CD4-positive, alpha-beta T cell (primary cell): ENCODE measurements at places on chromosomes 5 and 9.

- DNase-seq = no peak
- H3K4me1 ChIP-seq = no peaks in the 10 kb centered on the region
- H3K36me3 ChIP-seq = no peaks in the 10 kb centered on the region
- no peak overlapping the region for H3K27ac ChIP-seq
Measured at GRCh38 chr5:171162596-171162995, 146.5 kb upstream of the TLX3 start.

- peaks cover 4% of the 10 kb centered on the region for H3K27me3 ChIP-seq
- no peak overlapping the region for H3K4me3 ChIP-seq
- no peaks in the 10 kb centered on the region for H3K36me3 ChIP-seq
- no peak for DNase-seq
- H3K27ac ChIP-seq = no peak overlapping the region
Measured at GRCh38 chr5:127192836-127193338, 97.7 kb upstream of the MEGF10 start.

DNA sequence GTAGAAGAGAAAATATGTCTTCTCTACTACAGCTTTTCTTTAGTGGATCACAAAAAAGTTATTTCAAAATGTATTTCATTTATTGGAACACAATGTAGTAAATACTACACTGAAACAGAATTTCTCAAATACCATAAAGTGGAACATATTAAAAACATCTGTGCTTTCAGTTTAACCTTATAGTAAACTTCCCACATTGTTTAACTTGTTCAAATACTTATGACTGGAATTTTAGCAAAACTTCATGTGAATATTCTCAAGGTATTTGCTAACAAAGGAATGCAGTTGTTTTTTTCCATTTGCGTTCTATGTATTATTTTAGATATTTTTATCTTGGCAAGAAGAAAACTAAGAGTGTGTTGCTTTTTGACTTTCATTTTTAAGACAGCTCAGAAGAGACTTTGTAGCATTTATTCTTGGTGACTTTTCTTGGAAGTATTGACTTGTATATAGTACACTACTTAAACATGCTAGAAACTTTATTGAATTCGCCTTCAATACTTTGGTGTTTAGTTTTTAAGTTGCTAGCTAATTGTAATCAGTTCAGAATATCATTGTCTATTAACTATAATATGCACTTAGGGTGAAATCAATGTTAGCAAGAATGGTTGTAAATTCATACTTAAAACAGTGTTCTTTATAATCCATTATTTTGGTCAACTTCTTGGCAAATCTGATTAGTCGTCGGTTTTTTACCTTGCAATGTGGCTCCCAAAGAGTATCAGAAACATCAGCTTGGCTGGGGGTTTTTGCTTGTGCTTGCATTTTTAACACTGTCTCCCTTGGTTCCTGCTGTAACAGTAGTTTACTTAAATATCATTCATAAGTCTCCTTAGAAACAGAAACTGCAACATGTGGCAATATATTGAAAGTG is 5.0 kb upstream of the RHOBTB3 start:
- H3K27ac ChIP-seq = no peak overlapping the region
- no peaks in the 10 kb centered on the region for H3K36me3 ChIP-seq
- no peak overlapping the region for H3K4me3 ChIP-seq
- H3K4me1 ChIP-seq = peaks cover 7% of the 10 kb centered on the region
- H3K27me3 ChIP-seq = peaks cover 11% of the 10 kb centered on the region

DNA sequence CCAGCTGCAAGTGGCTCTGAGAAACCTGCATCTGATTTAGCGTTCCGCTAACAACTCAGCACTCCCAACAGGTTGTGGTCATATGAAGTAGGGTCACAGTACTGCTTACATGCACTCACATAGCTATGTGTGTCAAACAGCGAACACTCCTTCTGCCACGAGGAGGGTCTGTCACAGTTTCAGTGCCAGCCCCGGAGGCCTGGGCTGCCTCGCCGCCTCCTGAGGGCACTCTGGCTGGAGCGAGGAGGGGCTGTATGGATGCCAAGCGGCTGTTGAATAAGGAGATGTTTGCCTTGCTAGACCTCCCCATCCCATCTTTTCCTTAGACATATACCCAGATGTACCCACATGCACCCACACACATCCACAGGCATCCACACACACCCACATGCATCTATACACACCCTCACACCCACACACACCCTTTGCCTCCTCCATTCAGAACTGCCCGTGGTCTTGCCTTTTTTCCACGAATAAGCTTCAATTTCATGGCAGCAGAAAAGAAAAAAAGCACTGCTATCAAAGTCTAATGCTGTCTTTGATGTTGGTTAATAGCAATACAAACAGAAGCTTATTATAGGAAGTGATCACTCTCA is 95.7 kb downstream of the HSD17B3 start:
- H3K4me1 ChIP-seq = peaks cover 8% of the 10 kb centered on the region
- no peak overlapping the region for H3K27ac ChIP-seq
- DNase-seq = no peak
- peaks cover 3% of the 10 kb centered on the region for H3K27me3 ChIP-seq
